ENCODE measurements at places on chromosomes 5 and 9.
A peak's percentile ranks its signal among the peaks of the same experiment; 100 is the strongest.

DNA sequence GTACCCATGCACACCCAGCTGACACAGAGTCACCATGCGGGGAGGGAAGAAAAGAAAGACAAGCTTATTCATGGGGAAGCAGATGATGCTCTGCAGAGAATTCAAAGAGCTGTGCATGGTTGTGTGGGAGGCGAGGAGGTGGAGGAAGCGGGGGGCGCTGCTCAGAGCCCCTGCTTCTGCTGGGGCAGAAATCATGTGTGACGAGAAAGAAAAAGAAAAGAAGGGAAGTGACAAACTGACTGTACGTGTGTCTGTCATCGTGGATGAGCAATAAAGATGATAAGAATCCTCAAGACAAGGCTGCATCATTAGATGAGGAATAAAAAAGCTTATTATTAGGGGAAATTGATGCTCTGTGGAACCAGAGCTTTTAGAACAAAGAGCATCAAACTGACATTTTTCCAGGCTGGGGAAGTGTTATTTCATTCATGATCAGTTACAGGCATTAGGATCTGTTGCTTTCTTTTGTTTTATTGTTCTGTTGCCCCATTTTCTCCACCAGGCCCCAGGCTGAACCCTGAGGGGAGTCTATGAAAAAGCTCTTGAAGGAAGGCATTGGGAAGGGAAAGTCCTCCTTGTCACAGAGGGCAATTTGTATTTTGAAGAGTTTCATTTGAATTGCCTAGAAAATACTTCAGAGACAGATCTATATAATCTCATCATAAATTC, 20.3 kb upstream of the SH3RF2 start:
- no peak for DNase-seq

GRCh38 chr9:27602954-27603353, 29.7 kb upstream of the C9orf72 start:
- no peak for DNase-seq

GRCh38 chr5:172830275-172830799, 3.7 kb upstream of the ERGIC1 start:
- DNase-seq: peak; percentile 37

- peak; percentile 69 for DNase-seq
Observed at GRCh38 chr9:110069326-110070248, 138.4 kb downstream of the C9orf152 start.

DNA sequence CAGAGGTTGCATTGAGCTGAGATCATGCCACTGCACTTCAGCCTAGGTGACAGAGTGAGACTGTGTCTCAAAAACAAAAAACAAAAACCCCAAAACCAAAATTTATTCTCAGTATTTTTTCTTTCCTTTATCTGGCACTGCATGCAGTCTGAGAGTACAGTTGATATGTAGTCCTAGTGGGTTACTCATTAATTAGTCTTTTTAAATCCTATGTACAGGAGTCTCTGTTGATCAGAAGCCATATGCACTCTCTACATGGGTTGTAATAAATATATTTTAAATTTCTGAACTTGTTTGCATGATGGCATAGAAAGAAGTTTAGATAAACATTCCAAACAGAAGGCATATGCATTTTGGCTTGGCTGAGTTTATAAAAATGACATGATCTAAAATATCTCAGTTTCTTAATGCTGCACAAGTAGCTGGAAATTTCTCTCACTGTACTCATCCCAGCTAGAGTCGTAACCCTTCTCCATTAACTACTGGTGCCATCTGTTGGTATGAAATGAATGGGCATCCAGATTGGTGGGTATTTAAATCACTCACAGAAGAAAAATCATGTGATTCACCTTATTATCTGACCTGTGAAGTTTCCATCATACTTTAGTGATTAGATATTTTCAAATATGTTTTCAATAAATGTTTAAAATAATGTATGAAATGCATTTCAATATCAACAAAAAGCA, 284.8 kb downstream of the CTNND2 start:
- DNase-seq: peak; percentile 28

All from bronchial epithelial cell (primary cell).